OCI-LY7 (cell line): ENCODE measurements at places on chromosomes 5 and 9.

GRCh38 chr9:134355561-134356279, 29.5 kb downstream of the RXRA start:
- no peak for DNase-seq

- DNase-seq: no peak
These were observed 72.1 kb downstream of the TENT4A start for GRCh38 chr5:6785161-6785860.

DNA sequence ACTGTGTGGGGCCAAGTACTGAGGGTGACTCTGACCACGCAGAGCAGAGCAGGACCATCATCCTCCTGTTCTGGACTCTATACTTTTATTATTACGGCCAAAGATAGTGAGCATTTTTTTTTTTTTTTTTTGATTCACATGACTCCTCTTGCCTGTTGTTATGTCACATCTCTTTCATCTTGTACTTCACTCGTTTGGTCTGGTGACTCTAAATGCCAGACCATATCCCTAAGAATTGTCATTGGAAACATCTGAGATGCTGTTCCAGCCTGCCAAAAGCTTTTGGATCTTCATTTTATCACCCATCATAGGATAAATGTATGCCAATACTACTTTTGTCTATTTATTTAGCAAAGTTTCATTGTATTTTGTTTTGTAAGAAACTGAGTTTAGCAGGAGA, 168.2 kb upstream of the RAI14 start:
- no peak for DNase-seq

GRCh38 chr9:131642496-131643083, 97.3 kb downstream of the PRRT1B start:
- DNase-seq: no peak

DNA sequence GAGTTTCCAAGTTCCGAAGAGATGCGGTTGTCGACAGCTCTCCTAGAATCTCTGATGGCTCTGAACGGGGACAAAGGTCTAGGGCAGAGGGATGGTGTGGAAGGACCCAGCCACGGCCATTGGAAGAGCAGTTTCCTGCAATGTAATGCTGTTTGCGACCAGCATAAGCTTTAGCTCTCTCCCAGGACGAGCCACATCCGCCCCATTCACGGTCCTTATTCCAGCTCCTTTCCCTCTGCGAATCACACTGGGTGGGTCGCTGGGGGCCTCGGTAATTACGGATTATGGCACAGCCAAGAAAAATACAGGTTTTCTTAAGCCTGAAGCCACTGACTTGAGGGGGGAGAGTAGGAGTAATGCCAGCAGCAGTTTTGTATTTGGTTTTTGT, 22.7 kb downstream of the ANXA2R start:
- DNase-seq: peak; percentile 31

GRCh38 chr5:145825751-145826180, 9.4 kb downstream of the PRELID2 start:
- peak; percentile 61 for DNase-seq

DNA sequence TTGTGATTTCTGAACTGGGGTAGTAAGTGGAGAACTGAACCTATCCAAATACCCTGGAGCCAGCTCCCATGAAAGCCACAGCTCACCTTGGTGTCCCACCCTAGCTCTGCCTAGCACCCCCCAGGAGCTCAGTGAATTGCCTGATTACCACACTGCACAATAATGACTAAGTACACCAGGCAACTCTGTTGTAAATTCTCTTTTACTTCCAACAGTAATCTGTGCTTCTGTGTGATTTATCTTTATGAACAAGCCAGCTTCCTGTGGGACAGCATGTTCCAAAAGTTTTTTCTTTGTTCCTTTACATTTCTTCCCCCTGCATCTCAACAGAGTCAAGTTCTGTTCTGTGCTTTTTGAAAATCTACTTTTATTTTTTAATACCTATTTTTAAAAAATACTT, 22.1 kb upstream of the GRPEL2 start:
- no peak for DNase-seq

- DNase-seq: no peak
These were observed 921.5 kb downstream of the TLE4 start for GRCh38 chr9:80493258-80493657.

DNA sequence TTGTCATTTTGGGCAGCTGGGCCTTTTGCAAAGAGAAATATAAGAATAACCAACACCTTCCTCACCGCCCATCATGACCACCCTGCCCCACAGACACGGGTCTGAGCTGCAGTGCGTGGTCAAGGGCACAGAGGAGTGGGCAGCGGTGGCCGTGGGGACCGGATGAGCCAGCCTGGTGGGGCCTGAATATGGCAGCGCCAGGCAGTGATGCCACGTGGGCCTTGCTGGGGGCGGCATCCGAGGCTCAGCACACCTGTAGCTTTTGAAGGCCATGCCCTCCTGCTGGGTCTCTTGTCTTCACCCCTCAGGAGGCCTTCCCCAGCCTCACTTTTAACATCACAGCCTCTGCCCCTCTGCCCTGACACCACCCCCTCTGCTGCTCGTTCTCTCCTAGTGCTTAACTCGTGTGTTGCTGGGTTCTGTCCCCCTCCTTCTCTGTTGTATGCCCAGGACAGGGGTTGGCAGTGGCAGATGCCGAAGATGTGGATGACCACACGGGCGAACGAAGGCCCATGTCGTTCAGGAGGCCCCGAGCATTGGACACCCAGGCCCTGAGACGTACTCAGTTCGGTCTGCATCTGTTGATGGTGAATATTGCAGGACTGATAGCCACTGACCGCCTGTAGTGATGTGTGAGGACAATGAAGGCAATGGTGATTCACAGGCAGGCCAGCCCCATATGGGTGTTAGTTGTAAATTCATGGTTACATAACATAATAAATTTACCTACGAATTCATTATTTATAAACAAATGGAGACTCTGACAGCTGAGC, 46.0 kb downstream of the AHRR start:
- DNase-seq: no peak

GRCh38 chr9:113715086-113715485, 161.0 kb upstream of the ZNF618 start:
- DNase-seq: no peak

- DNase-seq: no peak
These were observed 427.7 kb downstream of the PRELID2 start for GRCh38 chr5:145407300-145408047.

DNA sequence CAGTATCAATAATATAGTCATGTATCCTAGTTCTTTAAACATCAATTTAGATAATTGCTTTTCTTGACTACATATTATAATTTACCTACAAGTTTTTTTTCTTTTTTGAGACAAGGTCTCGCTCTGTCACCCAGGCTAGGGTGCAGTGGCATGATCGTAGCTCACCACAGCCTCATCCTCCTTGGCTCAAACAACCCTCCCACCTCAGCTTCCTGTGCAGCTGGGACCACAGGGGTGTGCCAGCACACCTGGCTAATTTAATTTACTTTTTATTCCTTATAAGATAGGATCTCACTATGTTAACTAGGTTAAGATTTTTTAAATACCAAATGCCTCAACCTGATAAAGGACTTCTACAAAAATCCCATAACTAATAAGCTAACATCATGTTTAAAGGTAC, 21.1 kb downstream of the UIMC1 start:
- peak; percentile 92 for DNase-seq

DNA sequence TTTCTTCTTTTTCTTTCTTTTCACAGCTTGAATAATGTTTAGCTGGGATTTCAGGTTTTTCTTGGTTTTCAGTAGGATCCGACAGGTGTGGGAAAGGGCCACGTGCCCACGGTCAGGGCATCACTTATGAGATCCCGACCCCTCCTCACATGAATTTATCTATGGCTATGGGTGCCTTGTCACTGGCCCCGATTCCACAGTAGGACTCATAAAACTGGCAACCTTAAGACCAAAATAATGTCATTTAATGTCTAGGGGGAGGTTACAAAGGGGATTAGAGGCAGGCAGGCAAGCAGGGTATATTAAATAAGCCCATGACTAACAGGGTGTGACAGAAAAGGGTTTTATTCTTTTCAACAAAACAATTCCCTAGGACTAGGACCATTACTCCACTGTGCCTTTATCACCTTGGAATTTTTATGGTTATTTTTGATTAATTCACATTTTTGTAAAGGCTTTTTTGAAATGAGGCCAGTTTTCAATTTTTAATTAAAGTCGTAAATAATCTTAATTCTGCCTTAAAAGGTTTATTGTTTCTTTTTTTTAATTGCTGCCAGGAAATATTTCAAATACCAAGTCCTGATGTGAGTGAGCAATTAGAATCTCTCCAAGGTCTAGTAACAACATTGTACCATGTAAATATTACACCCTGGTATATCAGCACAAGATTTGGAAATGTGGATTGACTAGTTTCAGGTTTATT, 370.4 kb downstream of the GLIS3 start:
- no peak for DNase-seq

DNA sequence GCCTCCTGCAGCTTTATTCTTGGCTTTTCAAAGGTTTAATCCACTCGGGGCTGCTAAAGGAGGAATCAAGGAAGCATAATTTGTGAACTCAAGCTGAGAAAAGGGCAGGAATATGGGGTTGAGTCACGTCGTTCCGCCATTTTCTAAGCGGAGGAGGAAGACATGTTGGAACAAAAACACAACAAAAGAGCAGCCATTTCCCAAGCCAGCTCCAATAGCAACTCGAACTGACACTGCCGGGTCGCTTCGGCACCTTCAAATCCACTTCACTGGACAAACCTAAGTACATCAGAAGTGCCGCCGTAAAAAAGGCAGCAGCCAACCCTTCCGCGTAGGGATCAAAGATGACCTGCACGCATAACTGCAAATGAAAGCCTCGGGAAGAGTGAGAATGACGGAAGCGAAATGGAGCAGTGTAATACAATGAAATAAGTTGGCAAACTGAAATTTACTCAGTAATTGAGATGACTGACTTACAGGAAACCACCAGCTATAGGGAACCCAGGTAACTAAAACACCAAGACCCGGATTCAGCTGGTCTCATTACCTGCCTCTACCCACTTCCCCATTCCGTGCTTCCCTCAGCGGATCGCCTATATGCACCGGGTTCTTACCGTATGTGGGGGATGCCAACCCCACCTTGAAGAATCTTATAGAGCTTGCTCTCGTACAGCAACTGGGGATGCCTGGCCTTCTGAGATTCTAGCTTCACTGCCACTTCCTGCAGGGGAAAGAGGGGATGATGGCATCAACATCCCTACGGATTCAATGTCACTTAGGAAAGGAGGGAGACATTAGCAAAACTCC, 1.6 kb downstream of the CSNK1A1 start:
- DNase-seq: peak; percentile 85

- DNase-seq: no peak
These were observed 15.9 kb downstream of the ANXA1 start for GRCh38 chr9:73167614-73168013.
